ENCODE measurements at places on chromosomes 12 and 14. TPM values are rescaled to one million over a fixed set of nuclear protein-coding genes. Genes with fewer than 3 reads are reported as not detected.

- no peak for DNase-seq
These were observed 213.5 kb upstream of the KRR1 start for GRCh38 chr12:75724928-75725312.

GRCh38 chr12:121781484-121781997 is 11.9 kb downstream of the RHOF start:
- DNase-seq: no peak

GRCh38 chr14:51604073-51604472 is 47.6 kb upstream of the FRMD6 start:
- DNase-seq: no peak

GRCh38 chr12:108194585-108194984 is 65.5 kb downstream of the WSCD2 start:
- no peak for DNase-seq

The NAV3 gene
- total RNA-seq: 27.9 TPM

DNA sequence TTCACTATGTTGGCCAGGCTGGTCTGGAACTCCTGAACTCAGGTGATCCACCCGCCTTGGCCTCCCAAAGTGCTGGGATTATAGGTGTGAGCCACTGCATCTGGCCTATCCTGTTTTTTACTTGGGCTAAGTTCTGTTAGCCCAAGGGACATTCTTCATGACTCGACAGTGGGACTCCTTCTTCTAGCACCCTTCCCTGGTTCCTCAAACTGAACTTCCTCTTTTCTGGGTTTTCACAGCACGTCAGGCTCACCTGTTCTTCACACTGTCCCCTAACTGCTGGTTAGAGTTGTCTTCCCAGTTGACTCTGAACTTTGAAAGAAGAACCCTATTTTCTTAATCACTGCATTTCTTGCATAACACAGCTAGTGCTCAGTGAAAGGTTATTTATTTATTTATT is 22.5 kb downstream of the CABP1 start:
- DNase-seq: no peak

DNA sequence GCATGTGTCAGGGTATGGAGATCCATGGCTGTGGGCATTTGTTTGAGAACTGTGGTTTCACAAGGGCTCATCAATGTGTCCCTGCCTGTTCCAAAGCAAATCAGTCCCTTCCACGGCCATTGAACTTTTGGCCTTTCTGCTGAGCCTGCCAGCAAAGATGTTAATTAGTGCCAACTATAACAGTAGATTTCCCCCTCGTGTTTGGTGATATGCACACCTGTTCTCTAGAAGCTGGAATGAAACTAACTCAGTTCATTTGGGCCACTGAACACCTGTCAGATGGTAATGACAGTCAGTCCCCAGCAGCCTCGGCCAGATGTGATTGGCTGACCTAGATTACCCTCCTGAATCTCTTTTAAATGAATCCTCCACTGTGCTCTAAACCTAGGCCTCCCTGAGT is 43.2 kb downstream of the IRAK3 start:
- no peak for DNase-seq

- no peak for DNase-seq
These were observed 391.7 kb upstream of the TBX3 start for GRCh38 chr12:115075552-115076170.

DNA sequence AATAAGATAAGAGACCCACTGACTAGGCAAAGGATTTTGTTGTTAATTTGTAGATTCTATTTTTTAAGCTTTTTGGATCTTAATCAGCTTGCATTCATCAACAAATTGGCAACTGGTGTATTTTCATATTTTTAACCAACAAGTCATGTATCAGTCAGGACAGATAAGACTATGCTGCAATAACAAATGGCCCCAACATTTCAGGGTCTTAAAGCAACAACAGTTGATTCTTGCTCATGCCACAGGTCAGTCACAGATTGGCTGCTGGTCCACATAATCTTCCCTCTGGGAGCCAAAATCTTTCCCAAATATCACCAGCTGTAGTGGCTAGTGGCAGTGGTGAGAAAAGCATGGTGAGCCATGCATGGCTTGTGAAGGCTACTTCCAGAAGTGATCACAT is 21.9 kb upstream of the SERPINA12 start:
- no peak for DNase-seq

The KRAS gene
- total RNA-seq: 12.9 TPM

DNA sequence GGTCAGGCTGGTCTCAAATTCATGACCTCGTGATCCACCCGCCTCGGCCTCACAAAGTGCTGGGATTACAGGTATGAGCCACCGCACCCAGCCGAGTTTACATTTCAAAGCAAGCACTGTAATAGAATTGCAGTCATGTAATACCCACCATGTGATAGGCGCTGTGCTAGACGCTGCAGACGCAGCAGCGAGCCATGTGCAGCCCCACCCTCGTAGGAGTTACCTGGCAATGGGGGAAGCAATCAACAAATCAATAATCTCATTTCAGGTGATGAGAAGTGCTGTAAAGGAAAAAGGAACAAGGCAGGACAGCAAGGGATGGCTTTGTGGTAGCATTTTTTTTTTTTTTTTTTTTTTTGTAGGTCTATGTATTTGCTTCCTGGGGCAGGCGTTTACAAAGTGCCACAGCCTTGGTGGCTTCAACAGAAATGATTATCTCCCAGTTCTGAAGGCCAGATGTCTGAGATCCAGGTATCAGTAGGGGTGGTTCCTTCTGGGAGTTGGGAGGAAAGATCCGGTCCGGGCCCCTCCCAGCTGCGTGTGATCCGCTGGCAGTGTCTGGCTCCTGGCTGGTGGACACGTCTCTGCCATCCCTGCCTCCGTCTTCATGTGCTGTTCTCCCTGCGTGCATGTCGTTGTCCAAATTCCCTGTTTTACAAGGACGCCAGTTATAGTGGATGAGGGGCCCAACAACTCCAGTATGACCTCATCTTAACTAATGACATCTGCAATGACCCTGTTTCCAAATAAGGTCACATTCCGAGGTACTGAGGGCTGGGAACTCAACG is 72.8 kb downstream of the TNFAIP2 start:
- DNase-seq: no peak

- DNase-seq: no peak
These were observed 156.8 kb upstream of the CLEC14A start for GRCh38 chr14:38412654-38413053.

DNA sequence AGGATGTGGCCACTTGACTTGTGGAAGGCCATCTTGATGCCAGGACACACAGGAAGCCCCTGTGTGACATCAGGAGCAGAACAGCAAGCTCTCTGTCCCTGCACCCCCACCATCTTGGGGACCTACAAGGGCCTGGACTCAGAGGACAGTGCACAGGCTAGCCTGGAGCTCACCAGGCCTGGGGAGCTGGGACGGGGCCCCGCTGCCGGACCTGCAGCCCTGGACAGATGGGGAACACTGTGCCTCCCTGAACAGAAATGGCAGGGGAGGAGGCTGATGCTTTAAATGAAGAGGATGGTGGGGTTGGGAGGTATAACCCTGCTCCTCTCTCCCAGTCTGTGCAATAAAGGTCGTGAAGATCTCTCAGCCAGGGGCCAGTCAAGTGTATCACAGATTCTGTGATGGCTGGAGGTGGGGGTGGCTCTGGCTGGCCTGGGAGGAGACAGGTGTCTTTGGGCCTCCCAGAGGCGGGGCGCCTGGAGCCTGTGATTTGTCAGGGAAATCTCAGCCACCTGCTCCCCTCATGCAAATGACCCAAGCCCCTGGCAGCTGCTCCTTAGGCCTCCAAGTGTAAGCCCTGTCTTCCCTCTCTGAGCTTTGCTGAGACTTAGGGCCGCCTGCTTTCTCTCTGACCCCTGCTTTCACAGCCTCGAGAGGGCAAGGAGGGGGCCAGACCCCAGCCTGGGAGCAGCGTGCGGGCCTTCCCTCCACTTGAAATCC is 1.1 kb upstream of the GNB3 start:
- DNase-seq: no peak
